ENCODE measurements at places on chromosomes 5 and 9.

DNA sequence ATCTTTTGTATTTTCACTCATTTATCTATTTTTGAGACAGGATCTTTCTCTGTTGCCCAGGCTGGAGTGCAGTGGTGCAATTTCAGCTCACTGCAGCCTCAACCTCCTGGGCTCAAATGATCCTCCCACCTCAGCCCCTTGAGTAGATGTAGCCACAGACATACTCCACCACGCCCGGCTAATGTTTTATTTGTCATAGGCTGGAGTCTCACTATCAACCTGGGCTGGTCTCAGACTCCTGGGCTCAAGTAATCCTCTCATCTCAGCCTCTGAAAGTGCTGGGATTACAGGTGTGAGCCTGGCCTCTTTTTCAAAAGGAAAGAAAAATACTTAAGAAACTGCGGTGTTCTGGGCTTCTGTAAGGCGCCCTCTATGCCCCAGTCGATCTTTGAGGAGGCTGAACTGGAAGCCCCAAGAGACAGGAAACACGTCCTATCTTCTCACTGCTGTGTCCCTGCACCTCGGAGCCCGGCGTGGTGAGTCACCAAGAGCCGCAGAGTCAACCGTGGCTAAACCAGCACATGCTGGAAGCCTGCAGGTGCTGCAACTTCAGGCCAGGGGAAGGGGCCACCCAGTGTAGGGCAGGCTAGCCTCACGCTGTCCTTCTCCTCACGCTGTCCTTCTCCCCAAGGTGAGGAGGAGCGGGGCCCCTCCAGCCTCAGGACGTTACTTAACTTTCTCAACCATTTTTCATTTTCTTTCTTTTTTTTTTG is 15.2 kb upstream of the LHX3 start:
- no peak for DNase-seq

DNA sequence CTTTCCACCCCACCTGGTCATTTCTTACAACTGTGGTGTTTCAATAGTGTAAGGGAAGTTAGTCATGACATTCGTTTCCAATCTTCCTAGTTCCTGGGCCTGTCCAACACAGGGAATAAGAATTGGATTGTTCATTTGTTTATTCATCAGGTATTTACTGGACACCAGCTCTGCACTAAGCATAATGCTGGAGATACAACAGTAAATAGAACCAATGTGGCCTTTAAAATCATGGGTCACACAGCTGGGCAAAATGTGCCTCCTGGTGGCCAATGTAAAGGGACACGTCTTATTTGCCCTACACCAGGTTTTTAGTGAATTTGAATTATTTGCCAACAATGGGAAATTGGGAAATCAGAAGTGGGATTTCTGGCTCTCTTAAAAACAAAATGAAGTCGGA is 10.4 kb downstream of the ABLIM3 start:
- no peak for DNase-seq

- no peak for DNase-seq
Measured at GRCh38 chr5:88502179-88503040, 233.8 kb upstream of the TMEM161B start.

- no peak for DNase-seq
Measured at GRCh38 chr5:65288657-65289056, 193.1 kb downstream of the ADAMTS6 start.

- DNase-seq, result no peak
Measured at GRCh38 chr5:909086-909485, 16.4 kb downstream of the TRIP13 start.

All from epithelial cell of proximal tubule (primary cell).